Stimulated activated CD8-positive, alpha-beta memory T cell treated with anti-CD3 and anti-CD28 coated beads, Interleukin-7, amount 100 ng/mL, for 4 hours (primary cell): ENCODE measurements at places on chromosomes 1 and 21.

- no peak for DNase-seq
Observed at GRCh38 chr21:43637530-43638158, 21.6 kb downstream of the HSF2BP start.

- DNase-seq, result no peak
Observed at GRCh38 chr21:36893581-36893980, 72.9 kb downstream of the HLCS start.

GRCh38 chr21:36702622-36702968 is 3.7 kb downstream of the SIM2 start:
- no peak for DNase-seq

GRCh38 chr1:53946252-53947171 is at the start of gene LRRC42:
Gene LRRC42 (plus strand): TSS chr1:53946350. CDS start chr1:53952000, 5,650 bp downstream.
- no peak for DNase-seq

DNA sequence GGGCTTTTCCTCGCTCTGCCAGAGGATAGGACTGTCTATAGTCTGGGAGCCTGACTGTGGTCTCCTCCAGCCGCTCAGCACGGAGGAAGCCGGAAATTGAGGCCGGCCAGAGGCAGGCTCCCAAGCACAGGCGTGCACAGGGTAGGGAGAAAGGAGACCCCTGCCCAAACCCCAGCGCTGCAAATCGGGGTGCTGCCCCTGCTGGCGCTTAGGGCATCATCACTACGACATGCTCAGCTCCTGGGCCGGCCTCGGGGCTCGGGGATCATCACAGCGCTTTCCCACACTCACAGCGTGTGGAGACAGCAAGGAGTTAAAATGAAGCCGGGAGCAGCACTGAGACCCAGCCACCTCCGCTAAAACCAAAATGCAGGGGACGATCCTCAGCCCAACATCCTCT is 62.8 kb upstream of the ARHGEF16 start:
- no peak for DNase-seq

GRCh38 chr1:16156848-16157495 is 1.1 kb upstream of the EPHA2 start:
- no peak for DNase-seq

- no peak for DNase-seq
Observed at GRCh38 chr1:168136709-168137514, at the start of gene GPR161. Gene GPR161 (minus strand): TSS chr1:168136930. CDS start chr1:168104850, 32,080 bp downstream.

- DNase-seq, result no peak
Observed at GRCh38 chr21:31367801-31368200, 23.7 kb upstream of the TIAM1 start.
